ENCODE measurements at places on chromosomes 3 and 15.

GRCh38 chr15:26103002-26103404 is 239.9 kb upstream of the ATP10A start:
- no peak for DNase-seq

DNA sequence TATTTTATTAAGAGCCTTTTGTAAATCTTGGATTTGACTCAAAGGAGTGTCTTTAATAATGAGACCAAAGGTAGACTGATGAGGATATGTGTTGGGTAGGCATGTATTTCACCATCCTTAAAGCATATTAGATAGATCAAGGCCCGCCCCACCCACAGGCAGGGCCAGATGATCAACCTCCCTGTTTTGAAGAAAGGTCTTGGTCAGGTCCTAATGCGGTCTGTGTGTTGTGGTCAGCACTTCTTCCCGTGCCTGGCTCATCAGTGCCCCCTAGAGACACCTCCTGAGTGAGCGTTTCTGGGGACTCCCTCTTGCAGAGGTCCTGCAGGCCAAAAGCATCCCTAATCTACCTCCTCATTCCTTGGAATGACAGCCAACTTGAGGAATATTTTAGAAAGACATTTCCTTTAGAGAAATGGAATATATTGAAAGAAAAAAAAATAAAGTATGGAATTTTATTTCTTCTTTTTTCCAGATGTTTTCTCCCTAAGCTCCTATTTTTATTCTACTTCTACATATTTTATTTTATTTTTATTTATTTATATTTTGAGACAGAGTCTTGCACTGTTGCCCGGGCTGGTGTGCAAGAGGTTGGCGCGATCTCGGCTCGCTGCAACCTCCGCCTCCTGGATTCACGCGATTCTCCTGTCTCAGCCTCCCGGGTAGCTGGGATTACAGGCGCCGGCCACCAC is 6.0 kb downstream of the TM4SF4 start:
- no peak for DNase-seq

DNA sequence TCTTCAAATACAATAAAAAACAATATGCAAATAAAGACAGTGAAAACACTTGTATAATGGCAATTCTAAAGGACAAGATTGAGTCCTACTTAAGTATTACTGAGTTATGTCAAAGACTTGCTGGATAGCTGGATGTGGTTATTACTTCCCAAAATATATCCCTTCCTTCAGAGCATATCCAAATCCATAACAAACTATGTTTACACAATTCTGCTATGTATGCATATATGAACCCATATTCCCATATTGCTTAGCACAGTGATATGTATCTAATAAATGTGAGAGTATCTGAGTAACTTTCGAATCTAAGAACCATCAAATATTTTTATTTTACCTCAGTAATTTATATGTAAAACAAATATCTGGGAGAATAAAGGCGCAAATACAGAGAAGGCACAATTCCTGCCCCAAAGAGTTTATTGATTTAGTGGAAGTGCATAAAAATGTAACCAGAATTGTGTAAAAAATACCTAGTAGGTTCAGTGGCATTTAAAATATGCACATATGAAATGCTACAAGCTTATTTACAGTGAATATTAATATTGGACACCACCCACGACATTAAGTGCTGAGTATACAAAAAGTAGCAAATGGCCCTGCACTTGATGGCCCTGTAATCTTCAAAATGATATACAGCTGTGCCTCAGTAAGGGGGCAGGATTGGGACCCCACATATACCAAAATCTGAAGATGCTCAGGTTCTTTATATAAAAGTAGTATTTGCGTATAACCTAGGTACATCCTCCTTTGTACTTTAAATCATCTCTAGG is 37.1 kb downstream of the TMEM212 start:
- no peak for DNase-seq

GRCh38 chr3:119311081-119311925 is 17.1 kb downstream of the ARHGAP31 start:
- no peak for DNase-seq

DNA sequence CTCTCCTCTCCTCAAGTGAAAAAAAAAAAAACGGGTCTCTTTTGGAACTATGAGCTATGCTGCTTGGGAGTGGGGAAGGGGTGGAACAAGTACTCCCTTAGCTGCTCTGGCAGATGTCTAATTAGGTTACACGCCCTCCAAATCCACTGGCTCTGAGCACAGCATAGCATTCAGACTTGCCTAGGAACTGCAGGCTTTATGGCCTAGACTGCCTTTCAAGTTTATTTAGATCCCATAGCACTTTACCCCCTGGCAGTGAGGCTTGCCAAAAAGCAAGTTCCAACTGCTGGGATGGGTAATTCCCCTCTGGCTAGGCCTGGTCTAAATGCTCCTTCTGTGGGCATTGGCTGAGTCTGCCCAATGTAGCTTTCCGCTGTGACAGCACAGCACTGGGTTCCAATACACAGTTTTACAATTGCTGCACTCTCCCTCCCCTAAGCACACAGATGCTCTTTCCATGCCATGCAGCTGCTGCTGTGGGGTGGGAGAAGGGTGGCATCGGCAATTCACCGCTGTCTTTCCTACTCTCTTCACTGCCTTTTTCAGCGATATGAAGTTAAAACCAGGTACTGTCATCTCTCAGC is 152.8 kb downstream of the KCNAB1 start:
- no peak for DNase-seq

GRCh38 chr15:66657185-66658020 is 44.6 kb upstream of the SMAD6 start:
- DNase-seq: no peak

DNA sequence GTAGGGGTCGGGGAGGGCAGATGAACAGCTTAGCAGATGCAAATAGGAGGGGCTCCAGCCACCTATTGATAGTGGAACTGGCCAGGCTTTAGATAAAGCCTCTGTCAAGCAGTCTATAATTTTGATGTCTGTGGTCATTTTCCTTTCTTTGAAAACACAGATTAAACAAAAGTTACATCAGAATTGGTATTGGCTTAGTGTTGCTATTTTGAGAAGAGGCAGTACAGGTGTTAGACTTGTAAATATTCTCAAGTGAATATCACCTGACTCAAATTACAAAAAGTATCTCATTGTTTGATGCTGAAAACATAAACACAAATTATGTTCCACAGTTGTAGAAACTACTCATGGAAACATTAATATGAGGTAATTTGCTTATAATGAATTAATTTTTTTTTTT is 18.1 kb downstream of the GHRL start:
- DNase-seq: no peak
